ENCODE measurements at places on chromosomes 1 and 21.

DNA sequence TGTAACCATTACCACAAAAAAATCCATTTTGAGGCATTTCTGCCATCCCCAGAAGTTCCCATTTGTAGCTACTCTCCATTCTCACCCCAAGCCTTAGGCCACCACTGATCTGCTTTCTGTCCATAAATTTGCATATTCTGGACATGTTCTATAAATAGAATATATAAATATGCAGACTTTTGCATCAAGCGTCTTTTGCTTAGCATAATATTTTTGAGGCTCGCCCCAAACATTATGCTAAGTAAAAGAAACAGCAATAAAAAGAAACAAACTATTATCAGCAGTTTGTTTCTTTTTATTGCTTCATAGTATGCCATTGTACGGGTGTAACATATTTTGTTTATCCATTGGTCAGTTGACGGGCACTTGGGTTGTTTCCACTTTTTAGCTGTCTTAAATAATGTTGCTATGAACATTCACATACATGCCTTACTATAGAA lies 7.9 kb downstream of the TFAP2E start:
- no peak for DNase-seq

- peak; percentile 25 for DNase-seq
These were observed 1.1 kb downstream of the DPYD start for GRCh38 chr1:97919585-97920261.

- DNase-seq, result peak; percentile 88
These were observed 1.2 kb upstream of the NEGR1 start for GRCh38 chr1:72283307-72284083.

GRCh38 chr21:45579383-45580180 lies 37.3 kb upstream of the SLC19A1 start:
- no peak for DNase-seq

DNA sequence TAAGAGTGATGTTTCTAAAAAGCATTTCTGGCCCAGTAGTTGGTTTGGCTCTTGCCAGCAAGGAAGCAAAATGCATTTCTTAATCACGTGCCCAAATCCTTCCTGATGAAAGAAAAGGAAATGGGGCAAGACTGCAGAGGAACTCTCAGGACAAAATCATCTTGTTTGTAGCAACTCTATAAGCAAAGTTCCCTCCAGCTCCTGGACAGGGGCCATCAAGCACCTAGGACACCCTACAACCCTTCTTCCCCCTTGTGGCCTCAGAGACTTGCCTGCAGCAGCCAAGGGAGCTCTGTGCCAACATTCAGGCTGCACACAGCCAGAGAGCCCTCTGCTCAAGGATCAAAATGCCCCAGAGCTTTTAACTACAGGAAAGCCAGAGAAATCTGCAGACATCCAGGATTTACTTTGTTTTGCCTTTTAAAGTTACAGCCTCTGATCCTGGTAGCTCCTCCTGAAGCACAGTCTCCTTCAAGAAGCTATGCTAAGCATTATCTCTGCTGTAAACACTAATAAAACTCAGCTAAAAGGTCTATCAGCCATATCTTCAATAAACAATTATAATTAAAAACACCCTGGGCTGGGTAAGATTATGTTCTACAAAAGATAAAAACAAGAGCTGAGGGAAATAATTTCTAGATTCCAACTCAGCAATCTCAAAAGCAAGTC lies 105.0 kb downstream of the KIAA0319L start:
- peak; percentile 95 for DNase-seq

GRCh38 chr1:10541286-10541685 lies 66.5 kb downstream of the PEX14 start:
- no peak for DNase-seq

GRCh38 chr1:210360852-210361477 lies 32.3 kb downstream of the HHAT start:
- peak; percentile 72 for DNase-seq

DNA sequence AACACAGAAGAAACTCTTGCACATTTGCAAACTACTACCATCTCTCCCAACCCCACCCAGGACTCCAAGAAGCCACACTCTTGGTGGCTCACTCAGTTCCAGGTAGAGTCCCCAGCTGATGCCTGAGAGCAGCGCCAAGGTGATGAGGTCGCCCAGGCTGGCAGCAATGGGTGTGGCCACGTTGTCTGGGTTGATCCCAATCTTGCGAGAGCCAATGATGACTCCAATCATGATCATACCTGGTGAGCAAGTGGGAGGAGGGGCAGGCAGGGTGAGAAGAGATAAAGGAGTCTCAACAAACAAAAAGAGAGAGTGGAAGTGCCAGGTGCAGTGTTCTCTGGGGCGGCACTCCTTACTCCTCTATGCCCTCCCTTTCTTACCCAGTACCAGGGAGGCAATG lies 14.4 kb downstream of the SLC41A1 start:
- no peak for DNase-seq

DNA sequence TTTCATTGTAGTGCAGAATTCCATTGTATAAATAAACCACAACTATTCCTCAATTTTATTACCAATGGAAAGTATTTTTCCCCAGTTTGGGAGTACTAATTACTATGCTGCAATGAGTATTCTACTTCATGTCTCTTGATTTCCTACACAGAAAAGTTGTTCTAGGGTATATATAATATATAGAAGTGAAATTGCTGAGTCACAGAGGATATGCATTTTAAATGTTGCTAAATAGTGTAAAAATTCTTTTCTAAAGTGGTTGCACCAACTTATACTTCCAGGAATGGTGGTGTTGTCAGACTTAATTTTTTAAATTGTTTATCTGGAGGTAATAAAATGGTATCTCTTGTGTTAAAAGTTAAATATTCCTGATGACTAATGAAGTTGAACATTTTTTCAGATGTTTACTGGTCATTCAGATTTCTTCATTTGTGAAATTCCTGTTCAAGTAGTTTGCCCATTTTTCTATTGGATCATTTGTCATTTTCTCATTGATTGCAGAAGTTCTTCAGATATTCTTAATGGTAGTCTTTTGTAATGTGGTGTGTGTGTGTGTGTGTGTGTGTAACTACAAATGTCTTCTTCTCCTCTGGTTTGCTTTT lies 19.1 kb upstream of the MYOG start:
- peak; percentile 40 for DNase-seq

DNA sequence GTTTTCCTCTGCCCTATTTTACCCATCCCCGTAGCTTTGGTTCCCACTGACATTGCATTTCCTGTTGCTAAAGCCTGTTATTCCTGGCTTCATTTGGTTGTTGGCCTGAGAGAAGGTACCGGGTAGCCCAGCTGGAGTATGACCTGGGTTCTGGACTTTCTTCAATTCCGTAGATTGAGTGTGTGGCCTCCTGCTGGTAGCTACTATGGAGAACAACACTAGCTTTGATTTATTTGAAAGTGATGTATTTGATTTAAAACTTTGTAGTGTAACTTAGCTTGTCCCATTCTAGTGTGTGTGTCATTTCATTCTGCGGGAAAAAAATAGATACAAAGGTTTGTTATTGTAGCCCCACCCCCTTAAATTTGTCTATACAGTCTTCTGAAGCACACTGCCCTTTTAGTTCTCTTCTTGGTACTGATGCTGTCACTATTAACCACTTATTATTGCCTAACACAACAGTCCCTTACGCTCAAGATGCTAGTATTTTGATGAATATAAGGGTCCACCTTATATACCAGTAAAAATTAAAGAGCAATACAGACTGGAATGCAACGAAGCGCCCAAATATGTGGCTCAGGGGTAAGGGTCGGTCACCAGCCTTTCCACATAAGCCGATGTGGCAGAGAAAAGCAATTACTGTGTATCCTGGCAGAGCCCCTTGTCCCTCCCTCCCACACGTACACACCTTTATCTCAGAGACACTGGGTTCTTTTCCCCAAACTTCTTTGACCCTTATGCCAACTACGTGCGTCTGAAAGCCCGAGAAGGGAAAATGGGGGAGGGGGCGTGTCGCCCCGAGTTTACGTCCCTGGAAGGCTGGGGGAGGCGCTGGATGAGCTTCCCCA lies 643 bp upstream of the MOV10 start:
- peak; percentile 79 for DNase-seq

- DNase-seq, result no peak
These were observed 82.1 kb upstream of the F3 start for GRCh38 chr1:94623560-94624148.

DNA sequence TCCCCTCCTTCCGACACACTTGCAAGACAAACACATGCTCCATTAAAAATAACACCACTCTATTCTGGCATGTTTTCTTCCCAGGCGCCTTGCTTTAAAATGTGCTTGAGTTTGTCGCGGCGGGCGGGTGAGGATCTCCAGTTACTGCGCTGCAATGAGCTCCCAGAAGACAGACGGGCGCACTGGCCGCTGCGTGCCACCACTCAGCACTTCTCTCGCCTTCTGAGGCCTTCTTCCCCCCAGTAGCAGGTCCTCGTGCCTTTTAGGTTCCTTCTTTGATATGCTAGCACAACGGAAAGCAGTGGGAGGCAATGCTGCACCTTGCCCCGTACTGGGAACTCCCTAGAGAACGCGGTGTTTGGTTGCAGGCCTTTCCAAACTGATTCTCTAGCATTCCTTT lies 279.5 kb upstream of the NR5A2 start:
- DNase-seq, result no peak

DNA sequence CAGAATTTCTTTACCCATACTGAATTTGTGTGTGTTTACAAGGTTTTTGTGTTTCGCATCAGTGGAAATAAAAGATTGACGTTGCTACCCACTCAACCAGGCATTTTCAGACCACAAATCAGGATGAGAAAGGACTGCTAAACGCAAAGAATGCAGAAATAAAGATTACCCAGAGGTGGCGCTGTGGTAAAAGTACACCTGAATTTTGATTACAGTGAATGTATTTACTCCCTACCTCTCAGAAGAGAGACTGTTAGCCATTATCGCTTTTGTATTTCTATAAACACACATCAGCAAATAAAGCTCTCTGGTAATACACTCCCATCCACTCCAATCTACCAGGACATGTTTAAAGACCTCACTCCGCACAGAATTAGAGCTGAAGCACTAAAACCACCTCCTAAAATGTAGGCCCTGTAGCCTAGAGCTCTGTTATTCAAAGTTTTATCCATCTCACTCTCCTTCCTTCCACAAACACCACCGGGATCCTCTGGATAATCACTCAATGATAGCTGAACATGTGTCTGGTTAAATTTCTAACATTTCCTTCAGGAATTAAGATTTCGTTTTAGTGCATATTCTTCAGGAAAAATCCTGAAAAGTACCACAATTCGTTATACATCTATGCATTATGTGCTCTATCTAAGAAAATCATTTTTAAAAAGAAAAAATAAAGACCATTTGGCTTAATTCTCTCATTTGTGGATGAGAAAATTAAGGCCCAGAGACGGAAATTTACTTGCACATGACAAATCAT lies 2.5 kb upstream of the LMO4 start:
- peak; percentile 37 for DNase-seq

DNA sequence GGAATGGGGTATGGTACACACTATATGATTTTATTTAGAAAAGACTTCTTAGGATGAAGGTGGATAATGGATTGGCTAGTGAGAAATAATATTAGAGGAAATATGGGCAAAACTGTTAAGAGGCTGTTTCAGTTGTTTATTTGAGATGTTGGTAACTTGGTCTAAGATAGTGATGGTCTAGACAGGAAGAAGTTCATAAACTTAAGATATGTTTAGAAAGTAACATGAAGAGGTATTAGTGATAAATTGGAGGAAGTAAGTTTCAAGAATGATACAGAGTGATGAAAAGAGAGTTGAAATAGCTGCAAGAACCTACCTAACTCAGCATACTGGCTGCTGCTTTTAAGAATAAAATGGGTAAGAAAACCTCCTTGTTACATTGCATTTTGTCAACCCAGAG lies 9.2 kb upstream of the PTPRC start:
- DNase-seq, result no peak

GRCh38 chr1:9321480-9321849 lies 28.8 kb downstream of the SPSB1 start:
- DNase-seq, result peak; percentile 36

- DNase-seq, result no peak
These were observed 45.0 kb downstream of the SLC19A1 start for GRCh38 chr21:45496968-45497845.

- DNase-seq, result no peak
These were observed 41.0 kb upstream of the USP25 start for GRCh38 chr21:15688809-15689208.

- DNase-seq, result no peak
These were observed 8.3 kb upstream of the RUNX1 start for GRCh38 chr21:35057428-35057827.

DNA sequence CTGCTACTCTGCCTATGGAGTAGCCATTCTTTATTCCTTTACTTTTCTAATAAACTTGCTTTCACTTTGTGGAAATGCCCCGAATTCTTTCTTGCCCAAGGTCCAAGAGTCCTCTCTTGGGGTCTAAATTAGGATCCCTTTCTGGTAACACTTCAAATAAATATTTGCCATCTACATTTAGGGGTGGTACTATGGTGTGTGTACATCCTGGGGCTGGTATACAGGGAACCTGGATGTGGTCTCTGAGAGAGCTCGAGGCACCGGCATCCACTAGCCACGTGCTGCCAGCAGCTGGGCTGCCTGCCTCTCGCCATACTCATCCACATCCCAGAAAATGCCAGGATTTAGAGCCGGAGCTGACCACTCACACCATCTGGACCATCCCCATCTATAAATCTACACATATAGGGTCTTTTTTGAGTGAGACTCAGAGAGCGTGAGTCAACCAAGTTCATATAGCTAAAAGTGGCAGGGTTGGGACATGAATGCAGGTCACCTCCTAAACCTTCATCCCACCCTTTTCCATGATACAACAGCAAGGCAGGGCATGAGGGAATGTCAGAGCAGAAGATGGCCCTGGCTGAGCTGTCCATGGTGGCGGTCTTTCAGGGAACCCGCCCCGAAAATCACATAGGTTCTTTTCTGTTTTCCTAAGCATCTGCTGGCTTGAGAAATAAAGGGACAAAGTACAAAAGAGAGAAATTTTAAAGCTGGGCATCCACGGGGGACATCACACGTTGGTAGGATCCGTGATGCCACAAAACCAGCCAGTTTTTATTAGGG lies 76.6 kb upstream of the F3 start:
- DNase-seq, result no peak

DNA sequence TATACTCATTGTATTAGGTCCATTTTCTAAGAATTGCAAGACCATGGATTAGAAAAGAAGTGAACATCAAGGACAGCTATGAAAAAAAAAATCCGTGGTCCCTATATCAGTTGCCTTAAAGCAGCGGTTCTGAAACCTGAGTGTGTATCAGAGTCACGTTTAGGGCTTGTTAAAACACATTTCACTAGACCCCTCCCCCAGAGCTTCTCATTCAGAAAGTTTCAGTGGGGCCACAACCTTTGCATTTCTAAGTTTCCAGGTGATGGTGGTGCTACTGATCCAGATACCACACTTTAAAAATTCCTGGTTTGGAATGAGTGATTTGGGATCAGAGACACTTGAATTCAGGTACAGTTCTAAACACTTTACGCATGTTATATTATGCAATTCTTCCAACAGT lies 96.1 kb upstream of the PRMT6 start:
- no peak for DNase-seq

- DNase-seq, result no peak
These were observed 140.7 kb upstream of the PTBP2 start for GRCh38 chr1:96580920-96581319.

- no peak for DNase-seq
These were observed 5.6 kb upstream of the TNFSF18 start for GRCh38 chr1:173056365-173056764.

- DNase-seq, result no peak
These were observed 59.5 kb upstream of the BMP8A start for GRCh38 chr1:39431927-39432326.

GRCh38 chr1:109989506-109990301 lies 5.1 kb downstream of the AHCYL1 start:
- DNase-seq, result peak; percentile 40

- DNase-seq, result peak; percentile 83
These were observed 816 bp downstream of the HYI start for GRCh38 chr1:43452789-43453441.
